ENCODE measurements at places on chromosomes 11 and 22.

- DNase-seq: no peak
Measured at GRCh38 chr11:50333861-50334260, 301.2 kb downstream of the OR4C45 start.

- no peak for DNase-seq
Measured at GRCh38 chr22:24134090-24134846, 47.0 kb upstream of the SUSD2 start.

GRCh38 chr11:64103277-64103985 is 62.5 kb downstream of the MACROD1 start:
- no peak for DNase-seq

DNA sequence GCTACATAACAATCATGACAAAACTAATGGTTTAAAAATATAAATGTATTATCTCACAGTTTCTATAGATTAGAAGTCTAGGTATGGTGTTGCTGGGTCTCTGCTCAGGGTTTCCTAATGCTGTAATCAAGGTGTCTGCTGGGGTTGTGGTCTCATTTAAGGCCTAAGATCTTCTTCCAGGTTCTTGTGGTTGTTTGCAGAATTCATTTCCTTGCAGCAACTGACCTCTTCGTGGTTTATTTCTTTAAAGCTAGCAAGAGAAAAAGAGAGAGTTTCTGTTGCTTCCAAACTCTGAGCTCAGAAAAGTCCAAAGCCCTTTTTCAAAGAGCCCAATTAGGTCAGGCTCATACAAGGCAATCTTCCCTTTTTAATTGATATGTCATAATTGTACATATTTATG is 452.7 kb upstream of the CCDC179 start:
- no peak for DNase-seq

DNA sequence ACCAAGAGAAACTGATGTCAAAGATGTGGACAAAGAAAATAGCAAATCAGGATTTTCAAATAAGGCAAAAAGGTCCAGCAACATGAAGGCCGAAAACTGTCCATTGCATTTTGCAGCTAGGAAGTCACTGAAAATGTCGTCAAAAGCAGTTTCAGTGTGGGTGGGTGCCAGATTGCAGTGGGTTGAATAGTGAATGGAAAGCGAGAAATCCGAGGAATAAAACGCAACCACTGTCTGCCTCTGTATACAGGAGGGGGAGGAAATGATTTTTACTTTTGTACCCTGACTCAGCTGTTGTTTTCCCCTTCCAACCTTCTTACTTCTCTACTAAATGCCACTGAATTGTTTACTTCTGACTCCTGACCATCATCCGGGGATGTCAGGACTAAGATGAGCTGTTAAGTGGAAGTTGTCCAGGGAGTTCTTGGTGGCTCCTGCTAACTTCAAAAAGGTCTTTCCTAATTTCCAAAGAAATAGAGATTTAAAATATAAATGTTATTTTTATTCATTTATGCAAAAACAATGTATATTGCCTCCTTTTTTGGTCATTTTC is 64.9 kb upstream of the BIRC3 start:
- no peak for DNase-seq

- DNase-seq: no peak
Measured at GRCh38 chr22:44972363-44973083, 37.3 kb downstream of the PHF21B start.

GRCh38 chr11:80987171-80987570 is 1546.3 kb upstream of the TENM4 start:
- no peak for DNase-seq

GRCh38 chr11:28400331-28401100 is 292.3 kb downstream of the METTL15 start:
- DNase-seq: no peak

- DNase-seq: no peak
Measured at GRCh38 chr22:49564054-49564453, 263.6 kb downstream of the BRD1 start.

- no peak for DNase-seq
Measured at GRCh38 chr11:108984523-108984922, 319.7 kb downstream of the DDX10 start.

DNA sequence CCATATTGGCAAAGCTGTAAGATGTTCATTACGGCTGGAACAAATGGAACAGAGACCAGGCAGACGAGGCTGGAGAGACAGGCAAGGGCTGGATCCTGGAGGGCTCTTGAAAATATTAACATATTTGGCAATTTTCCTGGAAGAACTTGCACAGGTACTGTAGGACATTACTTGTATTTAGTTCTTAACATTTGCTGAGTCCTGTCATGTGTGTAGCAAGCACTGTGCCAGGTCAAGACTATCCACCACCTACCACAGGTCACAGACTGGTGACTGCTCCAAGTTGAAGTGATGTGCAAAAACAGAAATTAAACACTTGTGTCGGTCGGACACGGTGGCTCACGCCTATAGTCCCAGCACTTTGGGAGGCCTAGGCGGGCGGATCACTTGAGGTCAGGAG is 58.7 kb upstream of the TNRC6B start:
- no peak for DNase-seq

DNA sequence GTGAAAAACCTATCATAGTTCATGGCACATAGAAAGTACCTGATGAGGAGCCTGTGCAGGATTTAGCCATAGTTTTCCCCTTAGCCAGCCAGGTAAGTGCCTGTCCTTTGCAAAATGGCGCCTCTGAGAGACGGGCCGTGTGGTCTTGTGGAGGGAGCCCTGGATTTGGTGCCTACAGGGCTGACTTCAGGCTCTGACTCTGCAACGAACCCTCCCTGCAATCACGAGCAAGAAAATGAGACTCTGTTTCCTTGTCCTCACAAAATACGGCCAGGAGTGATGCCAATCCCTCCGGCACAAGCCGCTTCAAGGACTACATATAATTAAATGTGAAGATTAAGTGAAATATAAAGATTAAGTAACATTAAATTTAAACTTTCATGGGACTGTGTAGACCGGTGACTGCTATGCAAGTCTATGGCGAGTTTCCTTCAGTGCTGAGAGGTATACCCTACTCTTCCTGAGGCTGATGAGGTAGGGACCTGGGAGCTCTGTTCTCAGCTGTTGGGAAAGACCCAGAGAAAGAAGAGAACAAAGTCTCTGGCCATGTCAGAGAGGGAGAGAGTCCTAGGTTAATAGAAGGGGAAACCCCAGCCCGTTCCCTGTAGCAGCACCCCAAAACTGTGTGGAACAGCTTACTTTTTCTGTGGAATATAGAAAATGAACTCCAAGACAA is 6.1 kb upstream of the CXCR5 start:
- no peak for DNase-seq

GRCh38 chr11:73547706-73548595 is 50.0 kb downstream of the FAM168A start:
- DNase-seq: no peak

GRCh38 chr11:86740628-86741483 is 59.5 kb upstream of the PRSS23 start:
- no peak for DNase-seq

DNA sequence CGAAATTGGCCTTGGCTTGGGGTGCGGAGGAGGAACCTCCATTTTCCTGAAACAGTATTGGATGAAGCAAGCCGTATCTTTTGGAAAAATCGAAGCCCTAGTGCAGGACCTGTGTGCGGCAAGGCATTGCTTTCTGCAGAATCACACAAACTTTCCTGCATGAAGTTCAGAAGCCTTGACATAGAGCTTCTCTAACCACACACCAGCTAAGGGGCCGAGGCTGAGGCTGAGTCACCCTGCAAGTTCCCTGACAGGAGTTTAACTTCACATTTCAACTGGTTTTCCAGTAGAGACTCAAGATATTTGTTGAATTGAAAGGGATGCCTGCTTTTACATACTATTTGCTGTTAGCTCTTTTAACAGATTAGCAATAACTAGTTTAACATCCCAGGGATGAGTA is 67.8 kb downstream of the TCF20 start:
- DNase-seq: no peak

DNA sequence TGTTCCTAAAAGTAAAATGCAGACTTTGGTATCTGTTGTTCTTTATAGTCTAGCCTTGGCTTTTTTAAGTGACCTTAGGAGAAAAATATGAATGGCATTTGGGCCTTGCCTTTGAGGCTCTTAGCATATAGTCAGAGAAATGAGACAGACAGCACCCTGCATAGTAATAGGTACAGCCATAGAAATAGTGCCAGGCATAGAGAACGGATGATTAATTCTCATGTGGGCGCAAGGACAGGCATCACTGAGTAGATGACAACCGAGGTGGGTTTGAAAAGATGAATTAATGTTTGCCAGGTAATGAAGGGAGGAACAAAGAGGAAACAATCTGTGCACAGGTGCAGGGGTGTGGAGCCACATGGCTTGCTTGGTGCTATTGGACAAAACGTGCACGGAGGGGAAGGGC is 90.5 kb downstream of the BMAL1 start:
- no peak for DNase-seq

DNA sequence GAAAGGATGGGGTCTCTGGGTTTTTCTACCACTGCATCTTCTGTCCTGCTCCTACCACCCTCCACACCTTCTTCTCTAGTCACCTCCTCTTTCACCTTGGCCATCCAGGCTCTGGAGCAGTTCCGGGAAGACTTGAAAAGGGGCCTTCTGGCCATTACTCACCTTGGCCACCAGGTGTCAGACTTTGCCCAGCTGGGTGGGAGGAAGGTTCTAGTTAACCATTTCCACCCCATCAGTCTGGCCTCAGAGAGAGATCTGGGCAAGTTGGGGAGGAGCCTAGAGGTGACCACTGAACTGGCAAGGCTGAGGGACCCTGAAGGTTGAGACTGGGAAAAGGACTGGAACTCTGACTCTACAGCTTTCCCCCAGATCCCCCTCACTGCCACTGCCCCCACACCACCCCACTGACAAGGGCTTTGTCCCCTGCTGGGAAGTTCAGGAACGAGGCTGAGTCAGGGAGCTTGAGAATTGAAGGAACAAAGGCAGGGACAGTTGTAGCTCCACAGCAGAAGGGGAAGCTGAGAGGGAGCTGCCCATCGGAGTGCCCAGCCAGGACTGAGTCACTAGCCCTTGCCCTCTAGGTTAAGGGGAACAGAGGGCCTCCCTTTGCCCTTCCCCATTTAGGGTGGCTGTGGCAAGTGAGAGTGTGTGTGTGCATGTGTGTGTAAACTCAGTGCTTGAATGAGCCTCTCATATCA is 3.7 kb upstream of the POLD4 start:
- DNase-seq: no peak

DNA sequence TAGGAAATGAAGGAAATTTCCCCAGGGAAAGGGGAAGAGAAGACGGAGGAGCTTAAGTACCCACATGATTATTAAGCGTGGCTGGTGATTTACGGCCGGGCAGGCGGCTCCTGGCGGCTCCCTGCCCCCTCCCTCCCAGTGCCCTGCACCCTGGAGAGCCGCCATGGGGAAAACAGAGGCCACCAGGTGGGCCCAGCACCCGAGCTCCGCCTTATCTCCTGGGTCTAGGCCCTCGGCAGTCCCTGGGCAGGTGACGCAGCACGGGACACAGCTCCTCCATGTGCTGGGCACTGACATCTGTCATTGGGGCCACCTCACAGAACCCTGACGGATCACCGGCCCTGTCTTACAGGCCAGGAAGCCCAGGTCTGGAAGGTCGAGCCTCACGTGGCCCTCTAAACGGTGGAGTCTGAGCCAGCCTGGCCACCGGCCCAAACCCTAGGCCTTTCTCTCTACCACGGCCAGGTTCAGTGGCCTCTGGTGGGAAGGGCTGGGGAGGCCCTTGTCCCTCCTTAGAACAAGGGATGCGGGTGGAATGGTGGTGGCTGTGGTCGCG is 60.2 kb upstream of the PPARA start:
- no peak for DNase-seq
